H1 (cell line): ENCODE measurements at places on chromosomes 5 and 9.
A peak's percentile ranks its signal among the peaks of the same experiment; 100 is the strongest.

DNA sequence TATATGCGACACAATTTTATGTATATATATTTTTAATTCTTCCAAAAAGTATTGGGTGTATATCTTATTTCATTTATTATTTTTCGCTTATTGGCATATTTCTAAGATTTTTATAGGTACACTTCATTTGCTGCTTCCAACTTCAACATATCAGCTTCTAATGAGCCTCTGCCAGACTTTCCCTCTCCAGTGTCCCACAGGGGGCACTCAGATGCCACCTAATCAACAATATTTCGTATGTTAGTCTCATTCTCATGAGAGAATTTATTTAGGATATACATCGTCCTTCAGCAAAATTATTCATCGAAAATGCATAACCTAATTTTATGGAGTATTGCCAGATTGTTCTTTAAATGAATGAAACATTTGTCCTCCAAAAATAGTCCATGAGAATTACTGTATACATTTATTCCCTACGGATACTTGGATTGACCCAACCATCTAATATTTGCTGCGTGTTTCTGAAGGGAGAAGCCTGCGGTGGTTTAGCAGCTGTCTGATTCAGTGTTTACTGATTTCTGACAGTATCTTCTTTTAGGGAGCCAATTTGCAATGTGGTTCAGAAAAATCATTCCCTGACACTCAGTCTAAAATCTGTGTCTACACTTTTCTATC lies 100.6 kb upstream of the SELENOP start:
- no peaks in the 10 kb centered on the region for H3K36me3 ChIP-seq
- no peaks in the 10 kb centered on the region; the same call in 1 of the 2 replicates for H3K4me1 ChIP-seq
- DNase-seq = no peak

DNA sequence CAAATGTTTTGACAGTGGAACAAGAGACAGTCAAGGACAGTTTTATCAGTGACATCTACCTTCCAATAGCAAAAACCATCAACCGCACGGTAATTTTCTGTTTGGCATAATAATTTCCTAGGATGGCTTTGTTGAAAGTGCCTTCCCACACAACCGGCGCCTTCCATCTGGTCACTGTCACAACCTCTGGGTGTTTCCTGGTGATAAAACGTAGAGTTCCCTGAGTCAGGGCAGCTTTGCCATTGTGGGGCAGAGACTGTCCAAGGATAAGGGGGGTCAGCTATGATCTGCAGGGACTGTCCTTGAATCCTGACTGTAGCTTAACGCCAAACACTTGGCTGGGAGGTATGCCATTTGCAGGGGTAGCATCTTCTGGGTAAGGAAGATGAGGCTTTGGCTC lies 47.6 kb downstream of the GGTA1 start:
- no peaks in the 10 kb centered on the region for H3K36me3 ChIP-seq
- H3K27ac ChIP-seq = no peak overlapping the region
- no peaks in the 10 kb centered on the region for H3K27me3 ChIP-seq

DNA sequence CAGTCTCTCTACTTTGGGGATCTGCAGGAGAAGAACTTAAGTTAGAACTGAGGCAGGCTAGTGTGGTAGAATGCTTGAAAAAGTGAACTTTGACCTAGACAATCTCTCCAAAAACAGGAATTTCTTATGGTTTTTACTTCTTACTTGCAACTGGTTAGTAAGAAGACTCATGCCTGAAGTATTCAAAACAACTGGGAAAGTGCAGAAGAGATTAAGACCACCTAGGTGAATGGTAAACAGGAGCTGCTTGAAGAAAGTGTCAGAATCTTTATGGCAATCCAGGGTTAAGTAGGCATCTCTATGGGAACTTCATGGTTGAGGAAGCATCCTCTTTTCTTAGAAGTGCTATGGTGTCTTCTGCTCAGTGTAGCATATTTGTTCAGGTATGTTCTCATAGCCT lies 428.6 kb upstream of the TLE4 start:
- H3K4me1 ChIP-seq = no peaks in the 10 kb centered on the region
- H3K27ac ChIP-seq = no peak overlapping the region
- H3K4me3 ChIP-seq = no peak overlapping the region
- H3K36me3 ChIP-seq = no peaks in the 10 kb centered on the region
- no peak for DNase-seq

- peaks cover 9% of the 10 kb centered on the region for H3K4me1 ChIP-seq
- no peak for DNase-seq
- peak within 1 kb of the TSS; percentile 31; the same call in 1 of the 2 replicates for H3K27ac ChIP-seq
Measured at GRCh38 chr5:178232124-178232919, at the start of gene PHYKPL. PHYKPL (minus strand) TSS chr5:178232802; CDS start chr5:178232550, 252 bp downstream.

DNA sequence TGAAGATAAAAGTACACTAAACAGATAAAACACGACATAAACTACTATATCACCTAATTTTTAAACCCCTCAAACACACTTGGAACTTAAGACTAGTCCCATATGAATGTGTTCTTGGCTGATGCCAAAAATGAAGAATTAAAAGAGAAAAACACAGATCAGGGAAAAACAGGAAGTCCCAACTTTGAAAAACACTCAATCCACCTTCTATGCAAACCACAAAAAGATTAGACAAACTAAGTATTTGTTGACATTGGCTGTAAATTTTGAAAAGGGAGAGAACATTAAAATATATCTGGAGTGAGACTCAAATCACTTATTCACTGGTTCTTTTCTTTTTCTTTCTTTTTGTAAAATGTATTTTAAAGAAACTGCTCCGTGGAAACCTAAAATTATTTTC lies 81.4 kb downstream of the ANKH start:
- DNase-seq = no peak
- peaks cover 3% of the 10 kb centered on the region for H3K4me1 ChIP-seq
- H3K36me3 ChIP-seq = no peaks in the 10 kb centered on the region
- no peak overlapping the region for H3K4me3 ChIP-seq

- H3K36me3 ChIP-seq = no peaks in the 10 kb centered on the region
- no peak overlapping the region for H3K27ac ChIP-seq
- peak overlapping the region; percentile 34; the same call in 1 of the 2 replicates for H3K4me3 ChIP-seq
- H3K27me3 ChIP-seq = no peaks in the 10 kb centered on the region; the same call in 1 of the 2 replicates
Measured at GRCh38 chr9:21395778-21396717, 10.8 kb upstream of the IFNA2 start.

GRCh38 chr5:157983906-157984551 lies 125.1 kb upstream of the CLINT1 start:
- H3K4me1 ChIP-seq = no peaks in the 10 kb centered on the region
- DNase-seq = no peak
- no peak overlapping the region for H3K4me3 ChIP-seq
- H3K27ac ChIP-seq = no peak overlapping the region
- no peaks in the 10 kb centered on the region for H3K36me3 ChIP-seq

- H3K27me3 ChIP-seq = no peaks in the 10 kb centered on the region
- H3K4me3 ChIP-seq = no peak overlapping the region
- no peak overlapping the region for H3K27ac ChIP-seq
- DNase-seq = no peak
Measured at GRCh38 chr5:53031695-53032096, 42.5 kb downstream of the ITGA2 start.

GRCh38 chr5:82365744-82366228 lies 87.6 kb upstream of the RPS23 start:
- DNase-seq = no peak
- H3K4me3 ChIP-seq = no peak overlapping the region
- H3K27me3 ChIP-seq = no peaks in the 10 kb centered on the region

- no peak overlapping the region for H3K4me3 ChIP-seq
- no peak overlapping the region for H3K27ac ChIP-seq
Measured at GRCh38 chr5:152676196-152676595, 271.1 kb upstream of the NMUR2 start.

GRCh38 chr5:79030663-79031484 lies 38.6 kb downstream of the DMGDH start:
- no peak overlapping the region for H3K4me3 ChIP-seq
- no peak overlapping the region for H3K27ac ChIP-seq
- H3K4me1 ChIP-seq = no peaks in the 10 kb centered on the region
- DNase-seq = no peak
- no peaks in the 10 kb centered on the region for H3K36me3 ChIP-seq

DNA sequence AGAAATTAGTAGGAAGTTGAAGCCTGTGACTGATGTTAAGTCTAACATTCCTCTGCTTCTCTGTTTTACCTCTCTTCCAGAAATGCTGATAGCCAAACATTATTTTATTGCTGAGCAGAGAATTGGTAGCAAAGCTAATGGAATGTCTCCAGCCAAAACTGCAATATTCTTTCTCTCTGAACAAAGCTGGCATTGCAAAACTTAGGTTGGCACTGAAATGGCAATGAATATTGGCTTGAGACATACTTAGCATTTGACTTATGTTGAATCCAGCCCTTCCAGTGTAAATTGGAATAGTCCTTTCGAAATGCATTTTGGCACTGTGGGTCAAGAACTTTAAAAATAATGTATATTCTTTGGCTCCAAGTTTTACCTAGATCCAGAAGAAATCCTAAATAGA lies 21.1 kb downstream of the FAF2 start:
- no peak for DNase-seq
- no peak overlapping the region for H3K27ac ChIP-seq
- H3K4me1 ChIP-seq = no peaks in the 10 kb centered on the region

DNA sequence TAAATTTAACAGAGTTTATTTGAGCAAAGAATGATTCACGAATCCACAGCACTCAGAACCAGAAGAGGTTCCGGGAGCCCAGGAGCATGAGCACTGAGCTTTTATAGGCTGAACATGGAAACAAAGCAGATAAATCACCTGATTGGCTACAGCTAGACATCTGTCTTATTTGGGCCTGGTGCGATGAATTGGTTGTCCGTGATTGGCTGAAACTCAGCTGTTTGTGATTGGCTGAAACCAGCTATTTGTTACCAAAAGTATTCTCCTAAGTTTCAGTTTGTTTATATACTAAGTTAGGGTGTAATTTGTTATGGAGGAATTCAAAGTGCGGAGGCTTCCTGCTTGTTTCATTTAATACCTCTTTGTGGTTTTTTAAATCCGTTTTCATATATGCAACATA lies 15.8 kb upstream of the LCP2 start:
- no peaks in the 10 kb centered on the region for H3K36me3 ChIP-seq
- peaks cover 2% of the 10 kb centered on the region for H3K4me1 ChIP-seq
- no peak overlapping the region for H3K27ac ChIP-seq

- no peak overlapping the region for H3K4me3 ChIP-seq
- no peak for DNase-seq
- no peaks in the 10 kb centered on the region; the same call in 1 of the 2 replicates for H3K4me1 ChIP-seq
- H3K27me3 ChIP-seq = no peaks in the 10 kb centered on the region
- no peaks in the 10 kb centered on the region for H3K36me3 ChIP-seq
Measured at GRCh38 chr9:122071715-122072114, 21.4 kb downstream of the TTLL11 start.

DNA sequence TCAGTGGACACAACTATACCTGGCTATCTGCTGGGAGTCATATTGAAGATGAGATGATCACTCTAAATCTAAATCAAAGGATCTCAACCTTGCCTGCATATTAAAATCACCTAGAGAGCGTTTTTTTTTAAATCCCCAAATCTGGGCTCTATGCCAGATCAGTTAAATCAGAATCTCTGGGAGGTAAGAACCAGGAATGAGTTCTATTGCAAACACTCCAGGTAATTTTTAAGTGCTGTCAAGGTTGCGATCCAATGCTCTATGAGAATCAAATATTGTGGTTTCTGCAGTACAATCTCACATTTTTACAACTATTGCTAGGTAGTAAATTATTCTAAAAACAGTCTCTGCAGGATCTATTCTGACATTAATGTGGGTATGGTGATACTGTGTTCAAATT lies 202.3 kb upstream of the OR13F1 start:
- no peaks in the 10 kb centered on the region for H3K4me1 ChIP-seq
- H3K27me3 ChIP-seq = no peaks in the 10 kb centered on the region
- H3K27ac ChIP-seq = no peak overlapping the region
- DNase-seq = no peak
- H3K4me3 ChIP-seq = no peak overlapping the region
- H3K36me3 ChIP-seq = no peaks in the 10 kb centered on the region

- no peak overlapping the region for H3K4me3 ChIP-seq
- no peaks in the 10 kb centered on the region for H3K36me3 ChIP-seq
- H3K27me3 ChIP-seq = no peaks in the 10 kb centered on the region
- H3K27ac ChIP-seq = no peak overlapping the region
Measured at GRCh38 chr5:55004729-55005128, 19.3 kb upstream of the GZMK start.

DNA sequence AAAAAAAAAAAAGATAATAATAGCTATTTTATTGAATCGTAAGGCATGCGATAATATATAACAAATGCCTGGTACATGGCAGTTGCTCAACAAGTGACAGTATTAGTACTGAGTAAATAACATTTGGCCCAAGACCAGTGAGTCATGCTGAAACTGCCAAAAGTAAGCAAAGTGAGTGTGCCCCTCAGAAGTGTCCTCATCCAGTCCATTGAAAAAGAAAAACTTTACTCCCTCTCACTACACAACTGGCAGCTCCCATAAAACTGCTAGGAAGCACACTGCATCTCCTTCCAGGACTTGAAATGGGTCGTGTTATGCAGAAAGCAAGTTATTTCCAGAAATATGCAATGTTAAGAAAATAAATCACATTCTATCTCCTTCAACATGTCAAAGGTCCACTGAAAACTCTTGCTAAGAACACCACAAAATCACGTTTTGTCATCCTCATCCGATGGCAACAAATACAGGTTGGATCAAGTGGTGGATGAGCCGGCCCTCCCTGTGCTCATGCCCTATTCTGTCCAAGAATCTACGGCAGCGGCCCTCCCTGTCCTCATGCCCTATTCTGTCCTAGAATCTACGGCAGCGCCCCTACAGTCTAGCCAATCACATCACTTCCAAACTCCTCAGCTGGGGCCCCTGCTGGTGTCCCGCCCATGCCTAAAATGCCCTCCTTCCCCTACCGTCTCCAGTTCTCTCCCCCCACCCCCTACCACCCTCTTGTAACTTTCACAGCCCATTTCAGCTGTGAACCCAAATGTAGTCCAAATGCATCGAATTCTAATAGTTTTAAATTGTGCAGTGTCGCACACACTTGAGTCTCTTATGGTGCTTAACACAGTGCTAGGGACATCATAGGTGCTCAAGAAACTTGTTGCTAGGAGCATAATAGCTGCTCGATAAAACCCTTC lies 12.5 kb downstream of the PTCH1 start:
- H3K4me1 ChIP-seq = peaks cover 3% of the 10 kb centered on the region; the same call in 1 of the 2 replicates
- no peak overlapping the region for H3K27ac ChIP-seq
- H3K36me3 ChIP-seq = no peaks in the 10 kb centered on the region
- no peaks in the 10 kb centered on the region for H3K27me3 ChIP-seq
- DNase-seq = peak; percentile 69

DNA sequence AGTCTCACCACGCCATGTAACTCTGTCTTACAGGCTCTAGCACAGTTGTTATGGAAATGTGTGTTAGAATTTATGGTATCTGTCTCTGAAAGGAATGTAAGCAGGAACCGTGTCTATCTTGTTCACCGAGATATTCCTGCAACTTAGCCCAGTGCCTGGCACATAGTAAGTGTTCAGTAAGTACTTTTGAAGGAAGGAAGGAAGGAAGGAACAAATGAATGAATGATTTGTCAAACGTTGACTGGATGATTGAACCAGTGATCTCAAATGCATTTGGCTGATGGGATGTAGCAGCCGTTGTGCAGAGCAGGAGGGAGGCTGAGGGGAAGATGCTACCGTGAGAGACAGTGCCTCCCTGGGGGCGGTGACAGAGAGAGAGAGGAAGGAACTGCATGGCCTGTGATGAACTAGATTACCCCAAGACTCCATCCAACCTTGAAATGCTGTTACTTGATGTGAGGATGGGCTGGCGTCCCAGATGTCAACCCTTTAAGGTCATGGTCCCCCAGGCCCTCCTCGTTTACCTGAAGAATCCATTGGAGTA lies 47.5 kb upstream of the PPARGC1B start:
- no peaks in the 10 kb centered on the region for H3K27me3 ChIP-seq
- DNase-seq = no peak
- H3K4me3 ChIP-seq = no peak overlapping the region
- H3K36me3 ChIP-seq = no peaks in the 10 kb centered on the region
- no peaks in the 10 kb centered on the region; the same call in 1 of the 2 replicates for H3K4me1 ChIP-seq
